ENCODE measurements at places on chromosomes 7 and 10.

- DNase-seq = no peak
These were observed 72.1 kb downstream of the WNT2 start for GRCh38 chr7:117250801-117251200.

DNA sequence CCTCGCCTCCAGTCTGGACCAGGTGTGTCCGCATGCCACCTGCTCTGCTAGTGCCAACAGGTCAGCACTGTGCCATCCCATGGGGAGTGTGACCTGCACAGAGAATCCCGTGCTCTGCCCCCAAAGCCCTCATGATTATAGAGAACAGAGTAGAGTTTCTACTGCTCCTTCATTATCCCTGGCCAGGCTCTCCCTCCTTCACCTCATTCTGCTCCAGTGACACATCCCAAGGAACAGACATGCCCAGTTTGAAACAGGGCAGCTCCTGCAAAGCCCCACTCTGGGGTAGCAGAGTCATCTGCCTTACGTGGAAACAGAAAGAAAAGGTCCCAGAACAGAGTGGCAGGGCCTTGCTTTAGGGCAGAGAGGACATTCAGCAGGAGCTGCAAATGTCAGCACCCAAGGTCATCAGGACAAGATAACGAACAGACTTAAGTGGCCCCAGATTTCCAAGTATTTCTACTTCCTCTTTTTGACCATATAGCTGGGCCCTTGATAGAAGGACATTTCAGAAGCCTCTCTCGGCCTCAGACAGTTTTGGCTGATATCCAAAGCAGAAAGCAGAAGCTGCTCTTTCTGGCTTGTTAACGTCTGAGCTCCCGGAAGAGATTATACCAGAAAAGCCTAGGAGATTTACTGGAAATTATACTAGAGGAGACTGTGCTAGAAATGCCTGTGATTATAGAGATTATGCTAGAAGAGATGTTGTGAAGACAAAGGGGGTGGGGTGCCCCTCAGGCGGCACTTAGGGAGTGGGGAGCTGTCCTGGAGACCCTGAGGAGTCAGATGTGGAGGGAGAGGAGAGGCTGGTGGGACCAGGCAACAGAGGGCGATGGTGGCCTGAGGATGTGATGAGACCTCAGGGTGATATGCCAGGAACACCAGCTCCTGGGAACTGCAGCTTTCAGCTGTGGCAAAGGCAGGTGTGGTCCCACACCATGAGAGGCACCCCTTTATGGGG is 12.6 kb downstream of the TMEM176B start:
- DNase-seq = no peak

- DNase-seq = no peak
These were observed 23.4 kb downstream of the FAM107B start for GRCh38 chr10:14751014-14751896.

DNA sequence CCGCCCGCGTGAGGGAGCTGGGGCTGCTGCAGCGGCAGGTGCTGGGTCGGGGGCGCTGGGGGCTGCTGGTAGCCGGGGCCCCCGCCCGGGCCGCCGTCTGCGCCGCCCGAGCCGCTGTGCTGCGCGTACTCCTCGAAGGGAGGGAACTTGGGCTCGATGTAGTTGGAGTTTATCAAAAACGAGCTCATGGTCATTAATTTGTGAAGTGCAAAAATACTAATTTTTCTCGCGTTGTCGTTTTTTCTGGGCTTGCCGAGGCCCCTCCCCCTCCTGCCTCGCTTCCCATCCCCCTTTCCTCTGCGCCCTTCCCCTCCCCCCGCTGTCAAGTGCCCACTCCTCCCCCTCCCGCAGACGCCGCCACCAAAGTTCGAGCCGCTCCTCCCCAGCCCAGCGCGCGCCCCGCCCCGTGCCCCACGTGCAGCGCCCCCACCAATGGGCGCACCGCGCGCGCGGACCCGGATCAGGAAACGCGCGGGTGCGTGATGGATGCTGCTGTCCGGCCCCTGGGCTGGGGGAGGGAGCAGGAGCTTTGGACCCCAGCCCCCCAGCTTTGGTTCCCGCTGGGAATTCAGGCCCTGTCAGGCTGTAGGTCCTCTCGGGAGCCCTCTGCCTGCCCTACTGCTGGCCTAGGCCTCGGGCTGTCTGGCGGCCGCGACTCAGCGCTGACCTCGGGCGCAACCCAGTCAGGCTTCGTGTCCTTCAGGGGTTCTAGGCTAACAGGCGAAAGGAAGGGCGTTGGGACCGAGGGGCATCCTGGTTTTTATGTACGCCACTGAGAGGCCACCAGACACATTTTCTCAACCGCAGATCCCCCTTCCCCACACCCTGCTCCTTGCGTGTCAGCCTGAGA is at the start of gene HOXA4:
Gene HOXA4, minus strand, starts transcription at position 218 of the 850 bp plus-strand sequence. Its CDS starts 24 bp downstream, at position 194.
- no peak for DNase-seq

- no peak for DNase-seq
These were observed 103.2 kb upstream of the PPIF start for GRCh38 chr10:79244068-79244442.
